ENCODE measurements at places on chromosomes 2 and 18.

DNA sequence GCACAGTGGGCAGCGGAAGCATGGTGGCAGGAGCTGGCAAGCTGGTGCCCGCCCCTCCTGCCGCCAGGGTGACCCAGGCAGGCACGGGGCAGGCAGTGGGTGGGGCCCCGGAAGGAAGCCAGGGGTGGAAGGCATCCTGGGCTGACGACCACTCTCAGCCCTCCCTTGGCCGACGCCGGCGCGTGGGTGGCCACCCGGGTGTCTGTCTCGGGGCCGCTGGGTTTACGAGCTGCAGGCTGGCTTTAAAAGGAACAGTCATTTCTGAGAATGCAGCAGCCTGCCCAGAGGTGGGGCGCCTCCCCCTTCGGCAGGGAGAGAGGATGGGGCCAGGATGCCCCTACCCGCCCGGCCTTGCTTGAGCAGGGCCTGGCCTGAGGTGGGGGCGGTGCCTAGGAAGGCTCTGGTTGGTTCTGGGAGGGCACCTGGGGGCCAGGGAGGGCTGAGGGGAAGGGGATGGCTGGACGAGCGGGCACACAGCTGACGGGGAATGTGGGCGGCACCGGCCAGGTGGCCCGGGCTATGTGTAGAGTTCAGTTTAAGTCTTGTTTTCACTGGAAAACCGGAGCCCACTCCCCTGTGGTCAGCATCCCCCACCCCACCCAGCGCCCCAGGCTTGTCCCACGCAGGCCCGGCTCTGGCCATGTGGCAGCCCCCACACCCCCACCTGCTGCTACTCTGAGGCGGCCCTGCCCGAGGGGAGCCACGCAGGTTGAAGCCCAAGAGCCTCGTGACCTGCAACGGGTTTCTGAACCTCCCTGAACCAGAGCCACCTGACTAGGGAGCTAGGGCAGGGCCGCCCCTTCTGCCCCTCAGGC is 6.3 kb downstream of the BOK start:
- DNase-seq = no peak

DNA sequence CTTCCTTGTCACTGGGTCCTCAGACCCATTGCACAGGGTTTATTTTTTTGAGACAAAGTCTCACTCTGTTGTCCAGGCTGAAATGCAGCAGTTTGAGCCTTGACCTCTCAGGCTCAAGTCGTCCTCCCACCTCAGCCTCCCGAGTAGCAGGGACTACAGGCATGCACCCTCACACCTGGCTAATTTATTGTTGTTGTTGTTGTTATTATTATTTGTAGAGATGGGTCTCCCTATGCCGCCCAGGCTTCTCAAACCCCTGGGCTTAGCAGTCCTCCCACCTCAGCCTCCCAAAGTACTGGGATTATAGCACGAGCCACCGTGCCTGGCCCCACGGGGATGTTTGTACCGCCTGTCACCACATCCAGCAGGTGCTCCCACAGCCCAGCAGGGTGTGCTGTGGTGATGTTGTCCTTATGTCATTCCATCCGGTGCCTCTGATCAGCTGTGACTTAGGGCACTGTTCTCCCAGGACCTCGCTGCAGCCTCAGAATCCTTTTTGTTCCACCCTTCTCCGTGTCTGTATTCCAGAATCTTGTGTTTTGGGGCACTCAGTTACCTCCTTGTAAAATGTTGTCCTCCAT is 182.3 kb downstream of the INO80D start:
- DNase-seq = peak; percentile 54

DNA sequence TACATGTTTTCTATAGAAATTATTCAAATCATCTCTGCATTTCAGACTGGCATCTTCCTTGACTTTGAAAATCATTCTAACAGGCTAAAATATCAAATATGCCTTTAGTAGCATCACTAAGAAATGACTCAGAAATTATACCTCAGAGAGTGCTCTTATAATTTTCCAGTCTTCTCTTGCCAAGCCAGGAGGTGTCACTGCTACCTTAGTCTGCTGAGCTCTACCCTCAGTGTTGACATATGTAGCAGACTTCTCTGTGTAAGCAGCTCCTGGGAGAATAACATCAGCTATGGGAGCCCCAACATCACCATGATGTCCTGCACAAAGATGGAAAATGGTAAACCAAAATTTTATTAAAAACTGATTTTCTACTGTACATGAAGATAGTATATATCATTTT is 31.6 kb downstream of the NDUFS1 start:
- DNase-seq = no peak

- no peak for DNase-seq
Measured at GRCh38 chr2:147863835-147864234, 19.0 kb downstream of the ACVR2A start.

DNA sequence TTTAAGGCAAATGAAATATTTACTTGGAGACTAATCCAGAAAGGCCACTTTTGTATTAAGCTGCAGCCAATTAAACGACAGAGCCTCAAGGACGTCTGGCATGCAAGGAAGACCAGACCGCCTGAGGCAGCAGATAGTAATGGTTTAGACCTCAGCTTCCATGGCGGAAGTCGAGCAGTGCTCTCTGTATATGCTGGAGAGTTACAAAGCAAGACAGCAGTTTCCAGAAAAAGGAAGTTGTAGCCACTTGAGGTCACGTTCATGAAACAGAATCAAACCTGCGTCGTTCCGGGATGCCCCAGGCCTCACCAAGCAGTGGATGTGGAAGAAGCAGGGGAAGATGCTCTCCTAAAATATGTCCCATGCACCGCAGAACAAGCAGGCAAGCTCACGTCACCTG is 142.0 kb downstream of the PTGR3 start:
- no peak for DNase-seq

- DNase-seq = no peak
Measured at GRCh38 chr2:88127638-88127887, 299 bp downstream of the FABP1 start.

DNA sequence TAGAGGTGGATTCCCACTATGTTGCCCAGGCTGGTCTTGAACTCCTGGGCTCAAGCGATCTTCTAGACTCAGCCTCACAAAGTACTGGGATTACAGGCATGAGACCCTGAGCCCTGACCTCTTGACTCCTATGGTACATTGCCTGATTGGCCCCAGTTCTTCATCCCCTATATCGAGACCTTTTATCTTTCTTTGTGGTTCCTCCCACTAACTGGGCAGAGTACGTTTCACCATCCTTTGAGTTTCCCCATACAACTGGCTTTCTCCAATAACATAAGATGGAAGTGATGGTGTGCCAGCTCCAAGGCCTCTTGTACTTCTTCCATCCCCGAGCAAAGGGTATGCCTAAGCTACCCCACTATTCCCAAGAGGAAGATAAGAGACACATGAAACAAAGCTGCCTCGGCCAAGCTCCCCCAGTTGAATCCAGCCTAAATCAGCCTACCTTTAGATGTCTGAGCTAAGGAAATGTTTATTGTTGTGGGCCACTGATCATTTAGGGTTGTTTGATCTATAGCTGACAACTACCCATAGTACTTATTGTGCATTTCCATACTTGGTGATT is 8.3 kb upstream of the TMEM247 start:
- DNase-seq = no peak

GRCh38 chr2:26891-27290 is 19.4 kb downstream of the FAM110C start:
- DNase-seq = no peak

- DNase-seq = no peak
Measured at GRCh38 chr2:112640800-112641675, 4.7 kb upstream of the SLC20A1 start.

DNA sequence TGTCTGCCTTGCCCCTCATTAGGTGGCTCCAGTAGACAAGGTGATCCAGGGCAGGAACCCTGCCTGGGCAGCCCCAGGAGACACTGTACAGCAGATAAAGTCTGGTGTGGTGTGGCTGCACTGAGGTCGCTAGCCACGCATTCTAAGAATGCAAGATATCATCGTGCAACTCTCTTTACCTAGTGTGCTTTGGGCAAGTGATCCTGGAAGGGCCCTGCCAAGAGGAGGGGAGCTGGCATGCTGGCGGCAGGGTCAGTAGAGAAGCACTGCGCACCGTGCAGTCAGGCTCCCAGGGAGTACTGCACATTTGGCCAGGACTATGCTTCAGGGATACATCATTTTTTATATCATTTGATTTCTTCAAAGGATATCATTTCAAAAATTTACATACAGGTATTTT is 195.3 kb upstream of the SMAD2 start:
- DNase-seq = no peak

DNA sequence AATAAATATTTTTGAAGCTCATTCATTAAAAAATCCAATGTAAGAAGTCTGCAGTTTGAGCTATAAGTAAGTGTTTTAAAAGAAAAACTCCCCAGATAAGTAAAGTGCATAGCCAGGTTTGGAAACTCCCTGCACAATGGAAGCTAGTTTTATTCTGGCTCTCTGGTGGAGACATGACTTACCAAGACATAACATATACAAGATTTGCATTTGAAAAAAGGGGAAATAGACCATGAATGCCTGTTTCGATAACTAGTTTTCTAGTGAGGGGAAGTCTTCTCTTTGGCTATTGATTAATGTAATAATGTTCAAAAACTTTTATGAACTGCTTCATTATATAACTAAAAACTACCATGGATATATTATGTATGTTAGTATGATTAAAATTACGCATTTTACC is 435.2 kb downstream of the ARHGAP15 start:
- no peak for DNase-seq

- DNase-seq = no peak
Measured at GRCh38 chr2:148607566-148607965, 37.0 kb upstream of the EPC2 start.

DNA sequence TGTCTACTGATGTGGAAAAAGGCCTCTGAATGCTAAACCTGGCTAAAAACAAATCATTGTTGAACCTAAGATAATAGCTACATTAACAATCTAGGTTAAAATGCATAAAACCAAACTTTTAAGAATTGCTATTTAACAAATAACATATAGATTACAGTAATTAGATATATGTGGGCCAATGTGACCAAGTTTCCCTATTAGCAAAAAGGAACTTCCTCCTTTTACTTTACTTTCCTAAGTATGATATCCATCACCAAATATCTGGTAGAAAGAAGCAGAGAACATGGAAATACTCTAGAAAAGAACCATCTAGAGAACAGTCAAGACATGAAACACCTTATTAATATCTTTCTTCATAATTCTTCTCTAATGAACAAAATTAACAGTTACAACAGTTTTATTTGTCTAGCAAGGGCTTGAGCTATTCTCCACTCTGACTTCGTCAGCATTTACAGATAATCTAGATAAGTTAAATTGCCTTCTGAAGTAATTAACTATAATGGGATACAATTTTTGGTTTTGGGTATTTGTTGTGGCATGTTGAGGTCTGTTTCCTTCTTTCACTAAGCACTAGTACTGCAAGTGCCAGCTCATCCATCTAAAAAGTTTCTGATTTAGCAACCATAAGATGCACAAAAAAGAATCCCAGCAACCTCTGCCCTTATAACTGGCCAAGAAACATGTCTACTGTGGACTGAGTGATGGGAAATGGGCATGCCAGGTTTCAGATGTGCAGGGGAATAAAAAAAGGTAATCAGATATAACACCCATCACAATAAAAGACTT is 53.3 kb downstream of the MEMO1 start:
- DNase-seq = no peak

All from SK-N-DZ (cell line).